ENCODE measurements at places on chromosomes 2 and 18. TPM values are rescaled to one million over a fixed set of nuclear protein-coding genes. Genes with fewer than 3 reads are reported as not detected.

Gene TNFAIP6
- total RNA-seq, result 1.2 TPM

Gene MPHOSPH10
- 39.4 TPM for total RNA-seq

Gene CMPK2
- total RNA-seq, result 1.3 TPM

Gene KCNG2
- not detected for total RNA-seq

Gene POMC
- total RNA-seq, result not detected

Gene CD207
- not detected for total RNA-seq

Gene HOXD13
- 0.29 TPM for total RNA-seq

Gene SPP2
- not detected for total RNA-seq

Gene KIF5C
- 0.39 TPM for total RNA-seq

Gene PTPRN
- total RNA-seq, result 1.7 TPM

Gene UGT1A10
- total RNA-seq, result 0.49 TPM

Gene STK39
- 13.7 TPM for total RNA-seq

Gene PTH2R
- not detected for total RNA-seq

Gene PLEK
- 0.06 TPM for total RNA-seq

Gene PPM1G
- total RNA-seq, result 155 TPM

Gene MSH2
- total RNA-seq, result 46.0 TPM

Gene COLEC11
- total RNA-seq, result 0.63 TPM

Gene UGT1A4
- total RNA-seq, result not detected

Gene TTC31
- total RNA-seq, result 17.5 TPM

Gene SPATA3
- total RNA-seq, result not detected

Gene EMX1
- total RNA-seq, result not detected

Gene RSAD2
- total RNA-seq, result 0.13 TPM

Gene ADCYAP1
- not detected for total RNA-seq

Gene MC5R
- not detected for total RNA-seq

Gene CDK5R2
- total RNA-seq, result 5.3 TPM

Gene NT5C1B
- total RNA-seq, result not detected

Gene NDC80
- total RNA-seq, result 9.1 TPM

Gene RFX8
- not detected for total RNA-seq

Gene C2orf81
- total RNA-seq, result 2.7 TPM

Gene RAPGEF4
- 0.28 TPM for total RNA-seq

Gene PCARE
- not detected for total RNA-seq

Gene TLX2
- 0.36 TPM for total RNA-seq

Gene SRD5A2
- total RNA-seq, result not detected

Gene SERPINB3
- 0.10 TPM for total RNA-seq

Gene DNAJC10
- 55.2 TPM for total RNA-seq

Gene GAD1
- total RNA-seq, result 0.71 TPM

Gene LRRC30
- total RNA-seq, result not detected

Gene GAREM1
- 6.1 TPM for total RNA-seq

Gene UPP2
- not detected for total RNA-seq

Gene POTEF
- total RNA-seq, result not detected

Gene CHRND
- not detected for total RNA-seq

Gene ST8SIA3
- not detected for total RNA-seq

Gene PECR
- 14.7 TPM for total RNA-seq

Gene IL36B
- not detected for total RNA-seq

Gene SLC4A5
- 0.11 TPM for total RNA-seq

Gene ANKRD30B
- total RNA-seq, result not detected

Gene MTCL1
- total RNA-seq, result 63.1 TPM

Gene UNC80
- total RNA-seq, result not detected

Gene FEV
- total RNA-seq, result not detected

Gene RFTN2
- total RNA-seq, result not detected

Gene AKAIN1
- total RNA-seq, result not detected

Gene ACTG2
- total RNA-seq, result not detected

Gene SOCS6
- total RNA-seq, result 34.5 TPM

Gene WNT10A
- 0.23 TPM for total RNA-seq

Gene CNTNAP5
- not detected for total RNA-seq

Data from A549 treated with GW870086 at 1 μM for 4 hours (cell line).